T-cell (primary cell): ENCODE measurements at places on chromosomes 7 and 10.
A peak's percentile ranks its signal among the peaks of the same experiment; 100 is the strongest.

- DNase-seq, result no peak
Observed at GRCh38 chr10:91511549-91512330, 101.6 kb downstream of the HECTD2 start.

DNA sequence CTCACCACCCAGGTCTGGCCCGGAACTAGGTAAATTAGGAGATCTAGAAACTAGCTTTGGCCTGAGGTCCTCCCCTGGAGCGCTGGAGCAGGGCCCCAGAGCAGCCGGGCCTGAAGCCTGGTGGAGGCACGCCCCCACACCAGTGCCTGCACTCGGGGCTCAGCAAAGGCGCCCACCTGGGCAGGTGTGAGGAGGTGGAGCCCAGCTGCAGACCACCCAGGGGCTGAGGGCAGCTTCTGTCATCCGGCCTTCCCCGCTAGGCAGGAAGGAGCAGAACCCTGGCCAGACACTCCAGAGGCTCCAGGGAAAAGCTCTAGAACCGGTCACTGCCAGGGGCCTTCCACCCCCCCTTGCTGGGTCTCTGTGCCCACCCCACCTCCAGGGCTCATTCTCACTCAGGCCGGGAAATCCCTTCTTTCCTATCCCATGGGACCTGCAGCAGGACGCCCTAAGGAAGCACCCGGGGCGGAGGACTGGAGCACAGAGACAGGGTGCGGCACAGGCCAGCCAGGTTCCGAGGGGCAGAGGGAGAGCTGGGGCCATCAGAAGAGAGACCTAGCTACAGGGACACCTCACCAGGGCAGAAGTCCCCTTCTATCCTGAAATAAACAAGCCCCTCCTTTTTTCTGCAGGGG, 161.2 kb downstream of the NRF1 start:
- no peak for DNase-seq

GRCh38 chr10:7457478-7458316, 46.9 kb upstream of the SFMBT2 start:
- DNase-seq, result no peak

- no peak for DNase-seq
Observed at GRCh38 chr10:68816796-68817412, 10.4 kb upstream of the STOX1 start.

DNA sequence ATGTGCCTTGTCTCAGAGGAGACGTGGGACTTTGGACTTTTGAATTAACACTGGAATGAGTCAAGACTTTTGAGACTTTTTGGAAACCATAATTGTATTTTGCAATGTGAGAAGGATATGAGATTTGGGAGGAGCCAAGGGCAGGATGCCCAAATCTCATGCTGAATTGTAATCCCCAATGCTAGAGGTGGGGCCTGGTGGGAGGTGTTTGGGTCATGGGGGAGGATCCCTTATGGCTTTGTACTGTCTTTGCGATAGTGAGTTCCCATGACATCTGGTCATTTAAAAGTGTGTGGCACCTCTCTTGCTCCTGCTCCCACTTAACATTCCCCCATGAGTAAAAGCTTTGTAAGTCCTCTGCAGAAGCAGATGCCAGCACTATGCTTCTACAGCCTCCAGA, 39.2 kb downstream of the DNAJC9 start:
- no peak for DNase-seq

- DNase-seq, result no peak
Observed at GRCh38 chr10:8420182-8420581, 365.7 kb downstream of the GATA3 start.

- DNase-seq, result no peak
Observed at GRCh38 chr7:6619961-6620360, 4.6 kb downstream of the ZNF853 start.

DNA sequence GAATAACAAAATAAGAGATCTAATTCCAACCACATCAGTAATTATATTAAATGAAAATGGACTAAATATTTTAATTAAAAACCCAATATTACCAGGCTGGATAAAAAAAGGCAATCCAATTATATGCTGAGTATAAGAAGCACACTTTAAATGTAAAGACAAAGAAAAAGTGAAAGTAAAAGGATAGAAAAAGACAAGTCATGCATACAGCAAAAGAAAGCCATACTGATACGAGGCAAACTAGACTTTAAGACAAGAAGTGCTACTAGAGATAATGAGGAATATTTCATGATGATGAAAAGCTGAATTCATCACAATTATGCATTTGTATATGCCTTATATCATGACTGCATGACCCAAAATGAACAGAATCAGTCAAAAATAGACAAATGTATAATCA, 628.6 kb downstream of the PHTF2 start:
- no peak for DNase-seq

DNA sequence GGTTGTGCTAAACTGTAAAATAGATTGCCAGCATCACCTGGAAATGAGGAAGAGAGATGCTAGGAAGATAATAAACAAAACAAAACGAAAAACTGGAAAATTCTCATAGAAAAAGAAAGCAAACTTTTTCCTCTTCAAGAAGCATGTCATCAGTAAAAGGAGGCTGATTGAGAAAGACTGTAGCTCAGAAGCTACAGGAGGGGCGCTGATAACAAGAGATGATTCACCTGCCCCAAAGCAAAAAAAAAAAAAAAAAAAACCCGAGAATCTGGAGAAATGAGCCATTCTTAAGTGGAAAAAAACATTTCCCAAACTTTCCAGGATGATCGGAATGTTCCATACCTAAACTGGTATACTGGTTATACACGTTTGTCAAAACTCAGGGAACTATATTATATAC, 130.5 kb upstream of the C1QL3 start:
- DNase-seq, result no peak

- DNase-seq, result no peak
Observed at GRCh38 chr10:102814873-102815661, 22.1 kb downstream of the CYP17A1 start.

GRCh38 chr10:120514035-120514620, 57.1 kb downstream of the PLPP4 start:
- no peak for DNase-seq

- no peak for DNase-seq
Observed at GRCh38 chr7:30848121-30848855, 63.4 kb upstream of the AQP1 start.

GRCh38 chr10:60148266-60148840, 241.3 kb downstream of the ANK3 start:
- no peak for DNase-seq

DNA sequence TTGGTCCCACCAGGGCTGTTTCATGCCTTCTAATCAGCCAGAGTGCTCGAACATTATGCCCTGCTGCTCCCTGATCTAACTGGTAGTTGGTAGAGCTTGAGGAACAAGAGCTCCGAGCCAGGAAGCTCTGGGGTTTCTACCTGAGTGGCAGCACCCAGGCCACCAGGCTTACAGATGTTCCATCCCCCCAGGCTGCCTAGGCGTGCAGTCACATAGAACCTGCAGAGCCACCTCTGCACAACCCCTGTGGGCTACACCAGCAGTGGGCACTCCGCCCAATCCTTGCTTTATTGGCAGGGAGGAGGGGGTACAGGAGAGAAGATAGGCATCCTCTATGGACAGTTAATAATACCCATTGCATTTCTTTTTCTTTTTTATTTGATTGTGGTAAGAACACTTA, 21.8 kb downstream of the MAP3K8 start:
- peak; percentile 37 for DNase-seq

GRCh38 chr7:90988996-90989765, 275.1 kb upstream of the FZD1 start:
- no peak for DNase-seq

DNA sequence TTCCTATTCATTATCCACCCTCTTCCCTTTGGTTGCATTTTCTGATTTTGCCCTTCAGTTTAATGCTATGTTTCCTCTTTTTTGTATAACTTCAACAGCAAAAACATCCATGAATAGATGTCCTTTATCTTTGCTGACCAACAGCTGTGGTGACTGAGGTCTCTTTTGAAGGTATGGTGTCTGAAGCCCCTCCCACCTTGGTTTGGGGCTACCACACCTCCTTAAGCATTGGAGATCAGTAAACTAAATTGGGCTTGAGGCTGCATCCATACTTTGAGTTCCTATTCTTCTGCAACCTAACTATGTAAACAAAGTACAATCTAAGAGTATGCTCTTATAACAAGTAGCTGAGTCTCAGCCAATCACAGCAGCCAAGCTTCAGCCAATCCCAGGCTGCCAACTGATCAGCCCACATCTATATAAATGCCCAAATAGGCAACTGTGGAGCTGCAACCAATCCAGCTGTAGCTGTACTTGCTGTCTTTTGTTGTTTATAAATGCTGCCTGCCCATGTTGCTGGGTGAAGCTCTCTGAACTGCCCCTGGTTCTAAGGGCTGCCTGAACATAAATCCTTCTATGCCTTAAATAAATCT, 69.4 kb upstream of the PDLIM1 start:
- DNase-seq, result no peak

GRCh38 chr7:1230411-1231213, 2.1 kb upstream of the UNCX start:
- no peak for DNase-seq

DNA sequence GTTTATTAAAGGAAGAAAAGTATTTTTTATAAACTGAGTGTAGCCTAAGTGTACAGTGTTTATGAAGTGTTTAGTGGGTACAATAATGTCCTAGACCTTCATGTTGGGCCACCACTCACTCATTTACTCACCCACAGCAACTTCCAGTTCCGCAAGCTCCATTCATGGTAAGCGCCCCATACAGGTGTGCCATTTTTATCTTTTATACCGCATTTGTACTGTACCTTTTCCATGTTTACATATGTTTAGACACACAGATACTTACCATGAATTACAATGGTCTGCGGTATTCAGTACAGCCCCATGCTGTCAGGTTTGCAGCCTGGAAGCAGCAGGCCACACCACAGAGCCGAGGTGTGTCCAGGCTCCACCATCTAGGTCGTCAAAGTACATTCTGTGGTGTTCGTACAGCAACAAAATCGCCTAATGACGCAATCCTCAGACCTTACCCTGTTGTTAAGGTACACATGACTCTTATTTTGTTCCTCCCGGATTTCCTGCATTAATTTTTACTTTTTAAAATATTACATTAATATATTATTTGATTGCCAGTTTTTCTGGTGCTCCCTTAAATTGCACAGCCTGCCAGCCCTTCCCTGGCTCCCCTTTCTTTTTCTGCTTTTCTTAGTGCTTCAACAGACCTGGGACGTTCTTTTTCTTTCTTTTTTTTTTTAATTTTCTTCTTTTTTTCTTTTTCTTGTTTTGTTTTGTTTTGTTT, 881 bp upstream of the SSBP1 start:
- DNase-seq, result peak; percentile 12

- DNase-seq, result no peak
Observed at GRCh38 chr7:137728426-137728825, 118.3 kb downstream of the DGKI start.

GRCh38 chr7:154375956-154376355, 323.8 kb downstream of the DPP6 start:
- DNase-seq, result no peak

- DNase-seq, result no peak
Observed at GRCh38 chr7:219581-220150, 27.3 kb downstream of the FAM20C start.

GRCh38 chr7:150939466-150939865, 38.7 kb downstream of the KCNH2 start:
- DNase-seq, result no peak

- no peak for DNase-seq
Observed at GRCh38 chr10:33704214-33704830, 369.9 kb upstream of the NRP1 start.

GRCh38 chr10:74991435-74991834, 120.0 kb upstream of the SAMD8 start:
- no peak for DNase-seq

DNA sequence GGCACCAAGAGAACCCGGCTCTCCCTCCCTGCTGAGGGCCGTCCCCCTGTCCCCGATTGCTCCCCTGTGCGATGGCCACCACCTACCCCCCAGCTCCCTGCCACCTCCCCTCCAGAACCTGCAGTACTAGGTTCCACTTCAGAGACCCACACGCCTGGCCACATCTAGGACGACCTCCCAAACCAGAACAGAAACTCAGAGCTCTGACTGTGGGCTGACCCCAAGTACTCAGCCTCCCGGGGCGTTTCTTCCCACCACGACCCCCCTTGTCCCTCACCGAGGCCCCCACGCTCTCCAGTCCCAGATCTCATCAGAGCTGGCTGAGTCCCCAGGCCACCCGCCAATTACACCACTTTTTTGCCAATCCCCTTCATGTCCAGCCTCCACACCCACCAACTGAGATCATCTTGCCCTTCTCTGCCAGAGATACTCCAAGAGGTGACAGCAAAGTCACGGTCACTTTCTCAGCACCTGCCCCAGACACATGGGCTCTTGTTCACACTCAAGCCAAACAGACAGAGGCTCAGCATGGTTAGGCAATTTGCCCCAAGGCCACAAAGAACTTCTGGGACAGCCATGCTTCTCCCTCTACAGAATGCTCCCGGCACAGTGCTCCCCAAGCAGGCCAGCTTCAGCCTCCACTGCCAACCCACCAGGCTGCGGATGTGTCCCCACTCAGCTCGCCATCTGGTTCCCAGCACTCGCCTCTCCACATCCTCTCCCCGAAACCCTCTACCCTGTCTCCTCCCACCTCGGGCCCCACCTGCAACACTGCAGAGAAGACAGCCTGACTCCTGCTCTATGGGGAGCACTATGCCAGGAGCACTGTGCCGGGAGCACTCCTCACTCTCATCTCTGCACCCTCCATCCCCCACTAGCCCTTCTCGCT, 4.7 kb downstream of the TMEM120A start:
- DNase-seq, result no peak

- no peak for DNase-seq
Observed at GRCh38 chr7:117427258-117427701, at the start of gene ASZ1. TSS of gene ASZ1 (minus strand) at chr7:117427493. CDS start at chr7:117427460, 33 bp downstream.

DNA sequence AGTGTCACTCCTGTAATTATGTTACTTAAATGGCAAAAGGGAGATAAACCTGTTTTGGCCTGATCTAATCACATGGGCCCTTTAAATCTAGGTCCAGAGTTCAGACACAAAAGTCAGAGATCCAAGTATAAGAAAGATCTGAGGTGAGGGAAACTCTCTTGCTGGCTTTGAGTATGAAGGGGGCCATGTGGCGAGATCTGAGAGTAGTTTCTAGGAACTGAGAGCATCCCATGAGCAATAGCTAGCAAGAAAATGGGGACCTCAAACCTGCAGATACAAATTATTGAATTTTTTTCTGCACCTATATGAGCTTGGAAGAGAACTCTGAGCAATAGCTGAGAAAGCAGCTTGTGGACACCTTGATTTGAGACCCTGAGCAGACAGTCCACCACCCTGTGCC, 27.6 kb downstream of the ANKRD7 start:
- no peak for DNase-seq

DNA sequence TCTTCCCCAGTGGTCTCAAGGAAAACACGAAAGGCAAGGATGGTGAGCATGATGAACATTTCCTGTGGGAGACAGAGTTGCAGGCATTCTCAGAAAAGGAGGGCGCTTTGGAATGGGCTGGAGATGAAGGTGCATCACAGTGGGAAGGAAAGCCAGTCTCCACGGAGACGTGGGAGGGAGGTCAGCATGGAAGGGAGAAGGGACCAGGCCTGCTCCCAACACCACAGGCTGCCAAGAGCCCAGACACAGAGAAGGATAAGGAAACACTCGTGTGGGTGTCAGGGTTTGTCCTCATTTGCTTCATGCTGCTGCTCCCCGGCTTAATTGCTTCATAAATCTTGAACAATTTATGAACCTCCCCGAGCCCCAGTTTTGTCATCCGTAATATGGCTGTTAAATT, 231.5 kb upstream of the ZNF32 start:
- no peak for DNase-seq
